ENCODE measurements at places on chromosomes 3 and 15.
A peak's percentile ranks its signal among the peaks of the same experiment; 100 is the strongest.

GRCh38 chr3:72318504-72319193 lies 529.6 kb downstream of the SHQ1 start:
- no peak for DNase-seq

- no peak for DNase-seq
Measured at GRCh38 chr3:152471814-152472671, 203.3 kb downstream of the MBNL1 start.

DNA sequence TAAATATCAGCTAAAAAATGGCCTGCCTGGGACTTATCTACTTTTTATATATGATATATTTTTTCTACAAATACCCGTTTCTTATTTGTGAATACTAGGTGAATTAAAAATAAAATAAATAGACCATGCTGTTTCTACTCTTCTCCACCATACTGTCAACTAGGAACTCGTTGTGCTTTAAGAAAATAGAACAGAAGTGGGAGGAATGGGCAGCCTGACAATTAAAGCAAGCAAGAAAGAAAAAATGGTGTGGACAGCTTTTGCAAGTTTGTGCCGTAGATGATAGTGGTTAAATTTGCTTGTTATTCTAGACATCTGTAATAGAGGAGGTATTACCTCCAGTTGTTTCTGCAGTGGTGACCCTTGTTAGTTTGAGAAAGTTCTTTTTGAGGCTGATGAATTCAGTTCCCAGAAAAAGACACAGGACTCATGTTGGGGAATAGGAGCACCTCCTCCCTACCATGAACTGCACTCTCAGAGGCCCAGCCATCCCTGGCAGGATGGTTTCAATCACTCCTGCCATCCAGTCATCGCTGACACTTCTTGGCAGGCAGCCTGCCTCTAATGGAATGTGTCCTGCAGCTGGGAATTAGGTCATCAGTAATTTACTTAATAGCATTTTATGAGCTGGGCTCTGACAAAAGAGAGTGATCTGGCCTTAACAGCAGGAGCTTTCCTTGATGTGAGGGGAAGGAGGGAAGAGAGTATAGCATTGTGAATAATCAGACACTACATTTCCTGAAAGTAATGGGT lies 105.0 kb upstream of the GAP43 start:
- DNase-seq: no peak

DNA sequence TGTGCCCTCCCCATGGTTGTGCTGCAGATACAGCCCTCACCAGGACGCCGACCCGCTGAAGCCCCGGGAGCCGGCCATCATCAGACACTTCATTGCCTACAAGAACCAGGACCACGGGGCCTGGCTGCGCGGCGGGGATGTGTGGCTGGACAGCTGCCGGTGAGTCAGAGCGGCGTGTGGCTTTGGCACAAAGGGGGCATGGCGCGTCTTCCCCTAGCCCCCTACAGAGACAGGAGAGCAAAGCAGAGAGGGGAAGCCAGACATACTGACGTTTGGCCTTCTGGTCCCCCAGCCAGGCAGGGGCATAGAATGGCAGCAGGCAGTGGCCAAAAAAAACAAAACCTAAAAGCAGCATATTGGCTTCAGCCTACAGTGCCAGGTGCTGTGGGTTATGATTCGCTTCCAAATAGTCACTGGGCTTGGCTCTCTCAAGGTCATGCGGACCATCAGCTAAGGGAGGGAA lies 64.0 kb downstream of the MESD start:
- no peak for DNase-seq

GRCh38 chr15:42035435-42035761 lies 14.6 kb upstream of the PLA2G4E start:
- DNase-seq: peak; percentile 53

DNA sequence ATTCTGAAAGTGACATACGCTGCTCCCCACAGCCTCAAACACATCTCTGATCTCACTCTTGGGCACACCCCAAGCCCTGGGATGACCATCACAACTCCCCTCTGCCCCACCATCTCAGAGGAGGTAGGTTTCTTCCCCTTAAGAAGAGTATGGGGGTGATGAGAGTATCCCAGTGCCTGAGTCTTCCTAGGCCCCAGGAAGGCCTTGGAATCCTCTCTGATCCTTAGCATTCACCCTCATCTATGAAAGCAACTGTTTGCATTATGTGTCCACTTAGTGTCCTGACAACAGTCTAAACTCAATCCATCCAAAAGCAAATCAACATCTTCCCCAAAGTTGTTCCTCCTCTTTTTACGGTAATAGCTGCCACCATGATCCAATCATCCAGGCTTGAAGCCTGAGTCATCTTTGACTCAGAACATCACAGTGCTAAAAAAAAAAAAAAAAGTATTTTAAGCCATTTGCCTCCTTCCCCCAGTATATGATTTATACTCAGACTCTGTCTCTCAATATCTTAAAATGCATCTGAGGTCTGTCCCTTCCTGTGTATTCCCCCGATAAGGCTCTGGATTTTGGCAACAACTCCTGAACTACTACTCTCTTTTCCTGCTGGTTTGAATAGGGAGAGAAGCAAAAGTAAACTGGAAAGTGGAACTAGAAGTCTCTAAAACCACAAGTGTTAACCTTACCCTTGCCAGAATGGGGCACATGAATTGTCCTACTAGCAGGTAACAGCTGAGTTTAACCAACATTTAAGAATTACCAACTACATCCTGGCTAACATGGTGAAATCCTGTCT lies 22.5 kb downstream of the POPDC2 start:
- DNase-seq: no peak

DNA sequence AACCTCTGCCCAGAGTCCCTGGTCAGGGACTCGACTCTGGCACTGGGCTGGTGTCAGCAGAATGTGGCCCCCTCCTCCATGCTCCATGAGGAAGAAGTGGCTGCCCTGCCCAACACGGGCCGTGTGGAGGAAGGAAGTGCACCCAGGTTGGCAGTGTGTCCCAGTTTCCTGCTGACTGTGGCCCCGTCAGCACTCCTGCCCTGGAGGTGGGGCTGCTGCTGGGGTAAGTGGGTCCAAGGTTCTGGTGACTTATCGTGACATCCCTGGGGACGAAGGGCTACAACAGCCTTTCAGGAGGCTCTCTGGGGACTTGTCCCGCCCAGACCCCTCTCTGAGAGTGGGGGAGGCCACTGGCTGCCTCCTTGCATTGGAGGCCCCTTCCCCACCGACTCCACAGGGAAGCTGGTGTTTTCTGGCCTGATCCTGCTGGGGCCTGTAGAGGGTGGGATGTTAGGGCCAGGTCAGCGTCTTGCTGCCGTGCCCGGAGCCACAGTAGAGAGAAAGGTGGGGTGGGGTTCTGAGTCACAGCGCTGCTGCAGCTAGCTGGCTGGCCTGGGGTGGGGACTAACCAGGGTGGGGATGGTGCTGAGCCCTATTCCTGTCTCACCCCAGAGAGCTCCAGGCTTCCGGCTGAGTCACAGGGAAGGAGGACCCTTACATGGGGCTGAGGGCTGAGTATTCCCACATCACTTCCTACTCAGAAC lies 10.5 kb downstream of the SEMA4B start:
- DNase-seq: no peak

GRCh38 chr15:64110950-64111678 lies 15.3 kb downstream of the SNX1 start:
- no peak for DNase-seq

DNA sequence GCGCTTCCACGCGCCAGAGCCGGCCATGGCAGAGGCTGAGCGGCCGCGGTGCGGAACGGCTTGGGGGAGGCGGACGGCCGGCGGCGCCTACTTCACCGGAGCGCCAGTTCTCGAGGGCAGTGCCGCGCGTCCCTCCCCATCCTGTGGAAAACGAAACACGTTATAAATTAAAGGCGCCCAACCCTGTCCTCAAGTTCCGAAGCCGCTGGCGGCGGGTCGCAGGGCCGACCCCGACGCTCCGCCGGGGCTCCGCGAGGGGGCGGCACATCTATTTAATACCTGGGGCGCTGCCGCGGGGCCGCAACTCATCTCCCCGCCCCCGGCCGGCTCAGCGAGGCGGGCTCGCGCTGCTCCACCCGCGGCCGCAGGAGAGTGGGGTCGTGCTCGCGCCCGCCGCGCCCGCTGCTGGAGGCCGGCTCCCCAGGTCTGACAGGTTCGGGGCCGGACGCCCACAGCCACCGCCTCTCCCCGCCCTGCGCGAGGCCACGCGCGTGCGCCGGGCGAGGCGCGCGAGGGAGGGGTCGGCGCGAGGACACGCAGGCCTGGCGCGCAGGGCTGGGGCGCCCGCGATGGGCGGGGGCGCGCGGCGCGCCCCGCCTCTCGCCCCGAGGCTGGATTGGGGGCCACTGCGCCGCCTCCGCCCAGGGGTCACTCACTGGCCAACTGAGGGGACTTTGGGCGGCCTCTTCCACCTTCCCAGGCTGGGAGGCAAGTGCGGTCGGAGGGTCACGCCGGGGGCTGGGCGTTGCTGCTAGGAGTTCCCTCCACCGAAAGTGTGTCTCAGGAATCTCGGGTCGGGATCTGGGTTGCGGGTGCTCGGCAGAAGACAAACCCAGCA lies at the start of gene SLC30A4:
TSS of gene SLC30A4 (minus strand) at position 428 of the 838 bp plus-strand sequence. CDS start at position 27, 401 bp downstream.
- peak; percentile 86 for DNase-seq

- peak; percentile 88 for DNase-seq
Measured at GRCh38 chr15:40421246-40422157, 15.9 kb downstream of the IVD start.

GRCh38 chr3:32847528-32847927 lies 29.7 kb downstream of the TRIM71 start:
- DNase-seq: no peak

GRCh38 chr3:129837065-129837642 lies 56.4 kb downstream of the TMCC1 start:
- no peak for DNase-seq

- DNase-seq: no peak
Measured at GRCh38 chr3:133282236-133282635, 117.6 kb upstream of the BFSP2 start.

DNA sequence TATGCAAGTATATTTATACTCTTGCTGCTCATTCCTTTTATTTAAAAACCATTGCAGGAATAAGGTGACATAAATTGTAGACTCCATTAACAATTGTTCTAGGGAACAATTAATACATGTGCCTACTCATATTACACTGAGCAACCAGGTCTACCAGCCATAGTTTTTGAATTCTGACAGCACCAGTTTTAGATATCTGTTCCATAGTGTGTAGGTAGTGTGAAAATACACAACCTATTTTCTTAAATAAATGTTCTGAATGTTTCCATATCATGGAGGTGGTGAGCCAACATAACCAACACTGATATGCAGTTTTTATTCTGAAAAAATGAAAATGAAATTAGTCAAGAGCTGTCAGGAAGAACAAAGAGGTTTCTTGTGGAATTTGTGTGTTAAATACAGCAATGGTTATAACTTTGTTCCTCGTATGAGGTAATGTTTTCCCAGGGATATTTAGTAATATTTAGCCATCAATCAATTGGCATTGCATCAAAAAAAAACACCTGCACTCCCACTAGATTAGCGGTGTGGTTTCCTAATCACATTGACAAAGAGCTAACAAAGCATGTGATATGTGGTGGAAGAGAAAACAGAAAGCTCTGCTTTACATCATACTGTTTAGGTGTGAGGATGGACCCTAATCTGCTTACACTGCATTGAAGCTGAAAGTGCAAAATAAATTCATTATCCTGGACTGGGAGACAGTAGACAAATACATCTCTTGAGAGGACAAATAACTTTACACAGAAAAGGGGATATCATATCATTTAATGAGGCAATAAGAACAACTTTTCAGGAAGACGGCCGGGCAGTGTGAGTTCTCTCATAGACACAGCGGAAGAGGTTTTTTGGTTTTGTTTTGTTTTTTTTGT lies 369.5 kb upstream of the THBS1 start:
- DNase-seq: no peak

GRCh38 chr3:34131091-34131490 lies 332.7 kb downstream of the PDCD6IP start:
- no peak for DNase-seq

GRCh38 chr3:133754455-133754854 lies 8.3 kb downstream of the TF start:
- DNase-seq: no peak
